ENCODE measurements at places on chromosomes 6 and 20.

GRCh38 chr20:22404419-22405170 is 179.8 kb downstream of the FOXA2 start:
- DNase-seq: no peak

DNA sequence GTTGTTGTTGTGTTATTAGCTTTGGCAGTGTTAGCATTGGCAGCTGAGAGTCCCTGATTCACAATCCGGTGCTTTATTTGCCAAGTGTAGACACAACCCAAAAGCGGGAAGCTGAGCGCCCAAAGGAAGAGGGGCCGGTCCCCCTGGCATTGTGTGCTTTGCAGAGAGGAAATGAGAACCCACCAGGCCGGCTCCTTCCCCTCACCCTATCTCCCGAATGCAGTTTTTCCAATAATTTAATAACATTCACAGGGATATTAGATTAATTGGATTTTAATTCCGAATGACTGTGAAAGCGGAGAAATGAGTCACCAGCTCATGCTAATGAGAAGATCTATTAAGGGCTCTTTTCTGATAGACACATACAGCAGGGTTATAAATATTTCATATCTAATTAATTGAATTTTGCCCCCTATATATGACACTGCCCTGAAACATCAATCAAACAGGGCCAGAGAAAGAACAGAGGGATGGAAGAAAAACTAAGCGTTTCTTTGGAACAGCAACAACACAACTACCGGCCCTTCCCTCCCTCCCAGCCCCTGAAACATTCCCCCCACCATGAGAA is 143.8 kb downstream of the MBOAT1 start:
- no peak for DNase-seq

- no peak for DNase-seq
Observed at GRCh38 chr6:111672761-111673450, 67.2 kb upstream of the TRAF3IP2 start.

DNA sequence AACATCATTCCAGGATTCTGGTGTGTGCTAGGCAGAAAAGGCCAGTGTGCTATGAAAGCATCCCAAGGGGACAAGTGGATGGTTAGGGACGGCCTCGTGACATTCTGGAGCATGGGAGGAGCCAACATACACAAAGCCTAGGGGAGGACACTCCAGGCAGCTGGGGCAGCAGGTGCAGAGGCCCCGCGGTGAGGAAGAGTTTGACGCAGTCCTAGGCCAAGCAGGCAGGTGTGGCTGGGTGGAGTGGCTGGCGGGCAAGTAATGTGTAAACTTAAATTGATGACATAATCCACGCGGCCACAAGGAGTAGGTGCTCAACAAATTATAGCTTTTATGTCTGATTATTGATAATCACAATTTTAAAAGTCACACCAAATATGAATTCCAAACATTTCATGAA is 93.6 kb downstream of the TMEM242 start:
- no peak for DNase-seq

- DNase-seq: no peak
Observed at GRCh38 chr6:112180095-112180820, 74.1 kb downstream of the LAMA4 start.

DNA sequence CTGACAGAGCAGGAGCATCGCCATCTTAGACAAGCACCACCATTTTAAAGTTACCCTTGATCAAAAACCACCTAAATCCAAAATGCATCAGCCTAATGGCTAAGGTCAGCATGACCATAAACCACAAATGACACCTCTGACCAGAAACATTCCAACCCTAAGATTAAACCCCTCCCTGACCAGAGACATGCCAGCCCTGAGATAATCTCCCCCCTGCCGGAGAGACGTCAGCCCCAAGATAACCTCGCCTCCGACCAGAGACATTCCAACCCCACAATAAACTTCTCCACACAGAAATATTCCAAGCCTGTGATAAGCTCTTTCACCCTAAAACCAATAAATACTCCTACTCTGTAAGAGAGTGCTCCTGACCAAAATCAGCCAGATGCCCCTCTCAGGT is 53.5 kb downstream of the PXDC1 start:
- DNase-seq: no peak

GRCh38 chr6:16136621-16137450 is 8.0 kb downstream of the MYLIP start:
- DNase-seq: no peak
